KG1 (cell line): ENCODE measurements at places on chromosomes 2 and 18.

GRCh38 chr2:99899882-99900281 lies 242.5 kb downstream of the AFF3 start:
- no peak for DNase-seq

DNA sequence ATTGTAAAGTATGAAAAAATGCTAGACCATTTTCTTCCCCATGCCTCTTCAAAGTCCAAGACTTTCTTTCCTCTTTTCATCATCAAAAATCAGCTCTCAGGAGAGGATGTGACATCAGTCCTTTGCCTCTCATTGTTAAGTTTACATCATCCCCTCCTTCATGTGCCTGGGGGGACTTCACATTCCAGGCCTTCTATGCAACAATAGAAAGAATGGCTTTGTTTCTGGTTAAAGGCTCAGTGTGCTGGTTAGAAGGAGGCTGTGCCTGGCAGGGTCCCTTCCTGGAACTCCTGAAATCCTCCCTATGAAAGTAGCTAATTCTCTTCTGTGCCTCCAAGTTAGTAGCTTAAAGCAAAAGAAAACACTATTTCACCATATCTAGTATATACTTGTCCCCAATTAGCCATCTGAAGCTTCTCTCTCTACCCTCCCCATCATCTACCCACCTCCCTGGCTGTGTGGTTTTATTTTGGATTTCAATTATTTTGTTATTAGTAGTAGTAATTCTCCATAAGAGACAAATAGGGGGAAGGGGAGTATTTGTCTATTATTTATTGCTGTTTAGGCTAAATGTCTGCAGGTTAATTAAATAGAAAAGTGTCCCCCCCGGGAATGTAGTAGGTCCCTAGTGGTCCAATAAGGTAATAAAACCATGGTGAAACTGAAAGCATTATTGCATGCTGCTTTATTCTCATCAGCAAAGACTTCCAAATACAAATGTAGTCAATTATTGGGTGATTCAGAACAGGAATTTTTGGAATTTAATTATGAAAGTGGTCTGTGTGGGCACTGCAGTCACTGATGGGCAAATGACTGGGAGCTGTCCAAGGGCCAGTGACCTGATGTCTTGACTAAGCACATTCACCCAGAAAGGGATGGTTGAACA lies 69.0 kb downstream of the CPO start:
- DNase-seq: no peak

- DNase-seq: no peak
These were observed 57.3 kb downstream of the ROCK1 start for GRCh38 chr18:21054252-21054821.

DNA sequence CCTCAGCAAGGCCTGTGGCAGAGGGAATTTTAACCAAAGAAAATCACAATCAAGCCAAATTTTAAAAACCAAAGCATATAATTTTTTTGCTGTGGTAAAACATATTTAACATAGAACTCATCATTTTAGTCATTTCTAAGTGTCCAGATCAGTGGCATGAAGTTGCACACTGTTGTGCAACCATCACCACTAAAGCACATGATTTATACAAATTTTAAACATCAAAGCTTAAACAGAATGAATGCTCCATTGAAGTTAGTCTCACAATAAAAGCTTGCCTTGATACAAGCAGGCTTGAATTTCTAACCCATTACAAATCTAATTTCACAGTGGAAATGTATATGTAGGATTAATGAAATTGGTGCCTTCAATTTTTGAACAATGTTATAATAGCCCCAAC lies 31.2 kb downstream of the FTCDNL1 start:
- DNase-seq: no peak

DNA sequence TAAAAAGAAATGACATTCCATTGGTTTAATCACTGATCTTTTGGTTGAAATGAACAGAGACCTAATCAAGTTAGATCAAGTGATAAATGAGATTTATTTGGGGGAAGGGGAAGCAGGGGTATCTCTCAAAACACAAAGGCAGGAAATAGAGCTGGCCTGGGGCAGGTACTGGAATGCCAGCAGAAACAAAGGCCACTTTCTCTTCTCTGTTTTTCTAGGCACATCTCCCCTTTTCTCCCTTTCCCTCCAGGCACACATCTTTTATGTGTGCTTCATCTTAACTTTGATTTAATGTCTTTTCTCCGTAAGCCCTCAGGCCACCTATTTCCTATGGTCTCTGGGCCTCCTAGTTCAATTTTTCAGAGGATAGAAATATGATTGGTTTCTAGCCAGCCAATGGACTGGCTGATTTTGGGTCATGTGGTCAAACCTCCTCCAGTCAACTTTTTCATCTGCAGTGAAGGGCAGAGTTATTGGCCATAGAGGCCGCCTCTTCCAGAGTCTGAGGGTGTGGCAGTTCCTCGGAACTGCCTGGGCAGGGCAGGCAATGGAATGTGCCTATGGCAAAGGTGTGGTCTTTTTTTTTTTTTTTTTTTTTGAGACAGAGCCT lies 58.9 kb upstream of the FAM136A start:
- DNase-seq: no peak

GRCh38 chr18:42228581-42228980 lies 273.5 kb downstream of the PIK3C3 start:
- DNase-seq: no peak

- no peak for DNase-seq
These were observed 2.6 kb upstream of the BMPR2 start for GRCh38 chr2:202373490-202373889.

- DNase-seq: no peak
These were observed 115.3 kb upstream of the TANK start for GRCh38 chr2:161044921-161045320.

- no peak for DNase-seq
These were observed 462.6 kb downstream of the RNF144A start for GRCh38 chr2:7379799-7380198.

- DNase-seq: no peak
These were observed 2.1 kb downstream of the LRRTM1 start for GRCh38 chr2:80302314-80303005.

GRCh38 chr18:4412286-4412685 lies 42.8 kb downstream of the DLGAP1 start:
- DNase-seq: no peak

GRCh38 chr18:13254971-13255927 lies 36.7 kb downstream of the LDLRAD4 start:
- DNase-seq: no peak

DNA sequence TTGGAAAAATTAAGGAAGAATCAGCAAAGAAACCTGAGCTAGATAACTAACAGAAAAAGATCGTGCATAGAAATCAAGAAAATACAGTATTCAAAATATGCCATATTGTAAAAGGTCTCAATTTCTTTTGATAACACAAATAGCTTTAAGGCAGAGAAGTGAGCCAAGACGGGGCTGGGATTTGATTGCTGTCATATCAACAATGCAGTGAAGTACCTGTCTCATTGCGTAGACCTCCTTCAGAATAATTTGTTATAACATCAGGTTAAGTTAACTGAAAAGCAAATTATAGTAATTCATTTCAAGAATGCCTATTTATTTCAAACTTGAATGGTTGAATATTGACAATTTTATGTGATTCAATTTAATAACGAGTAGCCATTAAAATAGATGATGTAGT lies 453.8 kb upstream of the MAP2 start:
- DNase-seq: no peak

- no peak for DNase-seq
These were observed 940 bp upstream of the MRPL19 start for GRCh38 chr2:75645643-75646042.

GRCh38 chr2:101509499-101510284 lies 34.8 kb upstream of the RFX8 start:
- DNase-seq: no peak

- no peak for DNase-seq
These were observed 1474.0 kb upstream of the ACVR2A start for GRCh38 chr2:146370826-146371225.

- no peak for DNase-seq
These were observed 75.0 kb upstream of the CCDC85A start for GRCh38 chr2:56108806-56109205.

GRCh38 chr2:207601774-207602173 lies 23.4 kb downstream of the METTL21A start:
- DNase-seq: no peak

- DNase-seq: no peak
These were observed 289.2 kb downstream of the ZNF521 start for GRCh38 chr18:25062720-25063119.

DNA sequence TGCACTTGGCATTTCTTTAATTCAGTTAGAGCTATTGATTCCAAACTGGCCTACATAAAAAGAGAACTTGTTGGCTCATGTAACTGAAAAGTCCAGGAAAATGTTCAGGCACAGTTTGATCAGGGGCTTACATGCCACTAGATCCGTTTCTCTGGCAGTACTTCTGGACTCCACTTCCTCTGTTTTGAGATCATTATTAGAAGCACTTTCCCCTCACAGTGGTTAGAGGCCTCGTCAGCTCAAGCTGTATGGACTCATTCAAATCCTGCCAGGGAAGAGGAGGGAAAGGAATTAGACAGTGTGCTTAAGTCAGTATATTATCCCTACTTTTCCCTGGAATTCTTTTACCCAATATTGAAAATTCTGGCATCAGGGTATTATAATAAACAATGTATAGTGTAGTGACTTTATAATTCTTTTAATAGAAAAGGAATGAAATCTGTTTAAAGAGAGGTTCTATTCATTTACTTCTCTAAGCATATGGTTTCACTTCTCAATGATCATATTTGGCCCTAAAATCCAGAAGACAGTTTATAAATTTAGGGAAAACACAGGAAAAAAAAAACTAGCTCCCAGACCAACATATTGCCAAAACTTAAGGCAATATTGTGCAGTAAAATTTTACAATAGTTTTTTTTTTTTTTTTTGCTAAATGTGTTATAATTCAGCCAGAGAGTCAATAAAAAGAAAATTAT lies 92.0 kb downstream of the ARMC9 start:
- DNase-seq: no peak
